ENCODE measurements at places on chromosomes 13 and 19.

- no peak for DNase-seq
These were observed 17.5 kb upstream of the EHD2 start for GRCh38 chr19:47695533-47696262.

DNA sequence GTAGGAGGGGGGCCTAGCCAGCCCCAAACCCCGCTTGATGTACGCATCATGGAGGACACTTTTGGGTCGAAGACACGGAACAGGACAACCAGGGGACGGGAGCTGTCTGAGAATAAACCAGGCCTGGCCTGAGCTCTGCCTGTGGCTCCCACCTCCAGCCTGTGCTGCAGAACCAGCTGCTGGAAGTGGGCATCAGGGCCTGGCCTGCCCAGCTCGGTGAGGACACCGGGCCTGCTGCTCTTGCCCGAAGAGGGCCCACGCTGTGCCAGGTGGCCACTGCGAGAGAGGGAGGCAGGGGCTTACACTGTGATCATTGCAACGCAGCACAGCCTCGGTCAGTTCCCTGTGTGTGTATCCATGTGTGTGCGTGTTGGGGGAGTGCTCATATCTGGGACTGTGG lies 34.6 kb downstream of the CEBPG start:
- DNase-seq: no peak

- no peak for DNase-seq
These were observed 7.6 kb downstream of the PRR36 start for GRCh38 chr19:7866399-7867091.

GRCh38 chr19:6676288-6676687 lies 6.3 kb upstream of the TNFSF14 start:
- DNase-seq: no peak

- no peak for DNase-seq
These were observed 5.2 kb downstream of the PRMT1 start for GRCh38 chr19:49682274-49682673.
